AG09319 (cell line): ENCODE measurements at places on chromosomes 4 and X.

DNA sequence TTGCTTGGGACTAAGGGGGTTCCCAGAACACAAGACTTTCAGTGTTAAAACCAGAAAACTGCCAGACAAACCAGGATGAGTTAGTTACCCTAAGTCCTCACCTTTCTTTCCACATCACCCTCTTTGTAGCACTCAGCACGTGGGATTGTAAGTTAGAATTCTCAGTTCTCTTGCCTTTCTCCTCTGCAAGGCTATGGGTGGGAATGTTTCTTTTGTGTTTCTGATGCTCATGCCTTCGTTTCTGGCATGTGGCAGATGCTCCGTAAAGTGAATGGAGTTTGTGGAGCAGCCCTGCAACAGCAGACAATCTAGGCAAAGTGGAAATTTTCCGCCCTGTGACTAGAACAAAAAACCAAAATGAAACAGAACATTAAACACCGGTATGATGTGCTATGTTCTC is 64.7 kb upstream of the SPP1 start:
- no peak for DNase-seq

- DNase-seq: no peak
Observed at GRCh38 chr4:20126906-20127305, 124.8 kb upstream of the SLIT2 start.

- DNase-seq: no peak
Observed at GRCh38 chrX:35101901-35102300, 159.3 kb downstream of the FAM47B start.

GRCh38 chr4:77146186-77147078 is 10.6 kb upstream of the CCNG2 start:
- no peak for DNase-seq

DNA sequence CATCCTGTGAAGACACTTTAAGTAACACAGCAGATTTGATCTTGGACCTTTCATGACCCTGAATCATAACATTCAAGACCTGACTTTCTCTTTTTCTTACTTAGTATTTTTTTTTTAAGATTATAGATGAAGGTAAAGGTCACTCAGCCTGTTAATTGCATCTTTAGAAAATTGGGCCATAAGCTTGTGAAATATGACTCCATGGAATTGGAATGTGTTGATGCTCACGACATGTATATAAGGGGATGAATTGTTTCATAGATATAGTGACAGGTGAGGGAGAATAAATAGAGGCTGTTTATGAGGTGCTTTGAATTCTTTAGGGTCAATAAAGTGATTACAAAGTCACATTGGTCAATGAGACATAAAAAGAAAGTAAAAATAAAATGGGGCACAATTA is 27.7 kb upstream of the HS3ST1 start:
- DNase-seq: no peak

DNA sequence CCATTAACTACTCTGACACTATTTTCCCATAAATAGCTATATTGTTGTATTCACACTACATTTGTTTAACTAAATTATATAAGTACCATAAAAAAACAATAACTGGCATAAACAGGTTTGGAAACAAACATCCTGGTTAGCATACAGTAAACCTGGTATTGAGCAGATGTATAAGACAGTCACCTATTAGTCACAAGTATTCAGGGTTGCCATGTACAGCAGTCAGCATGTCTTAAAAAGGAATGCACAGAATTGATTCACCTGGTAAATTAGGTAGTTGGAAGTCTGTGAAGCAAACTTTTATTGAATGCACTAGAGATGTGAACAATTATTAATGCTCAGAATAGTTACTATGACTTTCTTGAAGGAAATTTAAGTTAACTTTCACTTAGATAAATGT is 137.9 kb downstream of the FAM13A start:
- DNase-seq: no peak

DNA sequence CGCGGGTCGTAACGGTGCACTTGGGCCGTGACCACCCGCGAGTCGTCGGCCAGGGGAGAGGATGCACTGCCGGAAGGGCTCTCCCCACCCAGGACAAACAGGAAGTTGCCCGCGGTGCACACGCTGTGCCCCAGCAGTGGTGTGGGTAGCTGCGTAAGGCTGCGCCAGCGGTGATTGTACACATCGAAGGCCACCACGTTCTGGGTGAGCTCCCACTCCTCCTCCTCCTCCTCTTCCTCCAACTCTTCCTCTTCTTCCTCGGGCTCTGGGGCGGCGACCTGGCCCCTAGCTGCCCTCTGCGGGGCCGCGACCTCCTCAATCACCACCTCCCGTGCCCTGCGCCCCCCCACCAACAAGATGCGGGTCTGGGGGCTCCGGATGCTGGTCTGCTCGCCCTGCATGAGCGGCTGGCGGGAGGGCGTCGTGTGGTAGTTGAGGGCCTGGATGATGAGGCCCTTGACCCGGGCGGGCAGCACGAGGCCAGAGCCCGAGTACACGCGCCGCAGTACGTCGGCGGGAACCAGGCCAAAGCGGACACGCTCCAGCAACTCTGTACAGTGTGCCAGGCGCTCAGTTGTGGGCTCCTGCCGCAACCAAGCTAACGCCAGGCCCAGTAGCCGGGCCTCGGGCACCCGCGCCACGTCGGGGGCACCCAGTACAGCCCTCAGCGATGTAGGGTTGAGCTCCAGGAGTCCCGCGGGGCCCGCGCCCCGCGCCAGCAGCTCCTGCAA is 1.4 kb downstream of the KLHL34 start:
- DNase-seq: no peak

DNA sequence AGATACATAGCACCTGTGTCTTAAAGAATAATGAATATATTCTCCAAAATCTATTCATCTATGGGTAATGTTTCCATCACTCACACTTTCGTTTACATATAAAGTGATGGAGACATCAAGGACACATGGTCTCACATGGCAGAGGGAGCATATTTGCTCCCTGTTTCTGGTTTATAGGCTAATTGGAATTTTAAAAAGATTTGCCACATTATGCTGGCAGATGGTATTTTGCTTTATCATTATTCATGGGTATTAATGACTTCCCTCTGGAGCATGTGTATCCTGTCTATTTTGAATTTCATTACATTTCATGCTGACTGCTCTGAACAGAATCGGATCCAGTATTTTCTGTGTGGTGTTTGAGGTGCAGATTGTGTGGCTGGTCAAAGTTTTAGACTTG is 79.0 kb downstream of the PDGFRA start:
- no peak for DNase-seq

GRCh38 chr4:17322514-17322913 is 189.4 kb downstream of the QDPR start:
- DNase-seq: no peak

DNA sequence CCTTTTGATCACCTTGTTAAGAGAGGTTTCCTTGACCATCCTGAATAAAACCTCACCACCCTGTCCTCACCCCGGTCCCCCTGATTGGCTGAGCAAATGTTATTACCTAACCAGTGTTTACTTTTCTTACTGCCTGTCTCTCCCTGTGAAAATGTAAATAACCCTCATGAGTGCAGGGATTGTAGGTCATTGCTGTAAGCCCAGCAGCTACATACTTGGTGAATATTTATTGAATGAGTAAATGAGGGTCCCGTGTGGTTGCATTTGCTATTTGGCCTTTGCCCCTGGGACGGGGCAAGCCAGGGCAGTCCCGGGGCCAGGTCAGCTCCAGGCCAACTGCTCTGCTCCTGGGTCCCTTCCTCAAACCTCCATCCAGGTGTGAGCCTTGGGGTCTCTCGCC is 55.5 kb upstream of the CLCN4 start:
- no peak for DNase-seq
